Sigmoid colon (tissue), 7 donors: ENCODE measurements at places on chromosomes 2 and 18. TPM values are rescaled to one million over a fixed set of nuclear protein-coding genes. Genes with fewer than 3 reads are reported as not detected.

DNA sequence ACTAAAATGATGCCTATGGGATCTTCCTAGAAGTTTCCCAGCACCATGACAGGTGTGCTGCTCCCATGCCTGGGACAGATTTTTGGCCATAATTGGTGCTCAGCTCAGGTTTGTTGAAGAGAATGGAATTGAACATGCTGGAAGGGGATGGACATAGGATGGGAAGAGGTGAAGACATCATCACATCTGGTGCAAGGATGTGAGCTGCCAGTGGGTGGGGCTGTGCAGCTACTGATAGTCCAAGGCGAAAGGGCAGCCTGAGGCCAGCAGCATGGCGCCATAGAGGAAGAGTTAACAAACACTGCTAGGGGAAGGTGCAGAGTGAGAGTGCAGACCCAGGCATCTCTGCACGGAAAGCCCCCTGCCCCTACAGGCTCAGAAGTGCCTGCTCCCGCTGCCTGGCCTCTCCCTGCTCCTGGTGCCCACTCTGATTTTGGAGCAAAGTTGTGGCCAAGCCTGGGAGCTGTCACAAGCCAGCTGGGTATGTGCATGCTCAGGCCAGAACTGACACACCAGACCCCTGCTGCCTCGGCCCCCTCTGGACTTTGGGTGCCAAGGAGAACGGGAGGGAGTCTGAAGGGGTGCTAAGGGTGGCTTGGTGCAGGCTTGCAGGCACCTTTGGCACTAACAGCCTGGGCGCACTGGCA lies 178.6 kb downstream of the ZBTB7C start:
- DNase-seq = no peak

- DNase-seq = no peak
Measured at GRCh38 chr2:3035385-3036050, 342.1 kb downstream of the EIPR1 start.

DNA sequence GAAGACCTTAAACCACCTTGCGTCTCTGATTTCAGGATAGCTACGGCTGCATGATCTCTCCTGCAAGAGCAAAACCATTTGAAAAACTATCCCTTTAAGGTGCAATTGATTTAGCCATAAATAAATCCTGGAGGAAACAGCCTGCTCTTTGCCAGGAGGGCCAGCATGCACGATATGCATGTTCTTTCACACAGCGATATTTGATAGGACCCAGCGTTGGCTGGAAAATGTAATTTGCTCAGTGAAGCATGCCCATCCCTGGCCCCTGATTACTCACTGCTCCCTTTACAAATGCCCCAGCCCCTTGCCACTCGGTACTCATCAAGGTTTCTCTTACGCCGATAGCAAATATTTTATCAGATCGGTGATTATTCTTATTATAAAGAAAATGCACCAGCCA lies 315.4 kb downstream of the CDH2 start:
- no peak for DNase-seq

DNA sequence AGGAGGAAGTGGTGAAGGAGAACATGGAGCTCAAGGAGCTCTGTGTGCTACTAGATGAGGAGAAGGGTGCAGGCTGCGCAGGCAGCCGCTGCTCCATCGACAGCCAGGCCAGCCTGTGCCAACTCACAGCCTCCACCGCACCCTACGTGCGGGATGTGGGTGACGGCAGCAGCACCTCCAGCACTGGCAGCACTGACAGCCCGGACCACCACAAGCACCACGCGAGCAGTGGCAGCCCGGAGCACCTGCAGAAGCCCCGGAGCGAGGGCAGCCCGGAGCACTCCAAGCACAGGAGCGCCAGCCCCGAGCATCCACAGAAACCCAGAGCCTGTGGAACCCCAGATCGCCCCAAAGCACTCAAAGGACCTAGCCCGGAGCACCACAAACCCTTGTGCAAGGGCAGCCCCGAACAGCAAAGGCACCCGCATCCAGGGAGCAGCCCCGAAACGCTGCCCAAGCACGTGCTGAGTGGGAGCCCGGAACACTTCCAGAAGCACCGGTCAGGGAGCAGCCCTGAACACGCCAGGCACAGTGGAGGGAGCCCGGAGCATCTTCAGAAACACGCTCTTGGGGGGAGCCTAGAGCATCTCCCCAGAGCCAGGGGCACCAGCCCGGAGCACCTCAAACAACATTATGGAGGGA lies 9.0 kb downstream of the CCDC85A start:
- DNase-seq = no peak

- DNase-seq = peak; percentile 61
Measured at GRCh38 chr2:64632835-64633819, 20.6 kb downstream of the SERTAD2 start.

Gene IL36B
- total RNA-seq = not detected

Gene GPD2
- total RNA-seq = 16.3 TPM

DNA sequence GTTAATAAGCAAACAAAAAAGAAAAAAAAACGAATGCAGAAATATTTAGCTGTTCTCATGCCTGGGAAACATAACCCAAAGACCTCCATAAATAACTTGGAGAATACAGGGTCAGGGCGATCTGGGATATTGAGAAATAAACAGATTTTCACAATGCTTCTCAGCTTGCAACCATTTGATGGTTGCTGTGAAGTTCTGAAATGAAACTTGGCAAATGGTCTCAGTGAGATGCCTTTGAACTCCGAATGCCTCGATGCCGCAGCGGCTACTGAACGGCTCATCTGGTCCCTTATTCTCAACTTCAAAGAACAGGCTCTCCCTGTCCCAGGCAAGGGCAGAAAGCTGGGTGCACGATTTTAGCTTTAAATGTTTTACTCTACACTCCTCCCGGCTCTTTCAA lies 78.1 kb downstream of the ZNF516 start:
- no peak for DNase-seq

DNA sequence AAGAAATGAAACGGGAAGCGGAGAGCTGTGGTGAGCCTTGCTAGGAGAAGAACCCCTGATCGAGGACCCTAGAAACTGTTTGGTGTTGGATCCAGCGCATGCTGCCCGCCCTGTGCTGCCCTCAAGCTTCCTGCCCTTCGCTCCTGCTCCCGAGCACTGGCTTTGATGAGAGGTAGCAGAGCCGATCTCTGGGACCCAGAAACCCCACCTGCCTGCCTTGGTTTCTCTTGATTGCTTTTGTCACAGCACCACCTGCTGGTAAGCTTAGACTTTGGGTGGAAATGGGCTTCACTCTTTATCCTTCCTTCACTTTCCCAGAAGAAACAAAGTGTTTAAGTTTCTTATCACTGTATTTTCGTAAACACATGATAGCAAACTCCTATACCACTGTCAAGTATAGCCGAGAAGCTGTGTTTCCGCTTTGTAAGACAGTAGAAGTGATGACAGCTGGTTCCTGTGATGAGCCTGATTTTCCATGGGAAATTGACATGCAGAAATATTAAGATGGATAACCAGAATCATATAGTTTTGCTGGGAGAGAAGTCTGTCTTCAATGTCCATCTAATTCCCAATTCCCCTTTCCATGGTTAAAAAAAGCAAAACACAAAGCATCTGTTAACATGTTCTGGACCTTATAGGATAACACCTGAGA lies 267.4 kb downstream of the PHLPP1 start:
- DNase-seq = peak; percentile 79
